ENCODE measurements at places on chromosomes 11 and 22.

GRCh38 chr11:80028998-80029397 is 588.2 kb upstream of the TENM4 start:
- DNase-seq, result no peak

GRCh38 chr11:116822575-116822974 is 529 bp downstream of the APOA4 start:
- DNase-seq, result no peak

DNA sequence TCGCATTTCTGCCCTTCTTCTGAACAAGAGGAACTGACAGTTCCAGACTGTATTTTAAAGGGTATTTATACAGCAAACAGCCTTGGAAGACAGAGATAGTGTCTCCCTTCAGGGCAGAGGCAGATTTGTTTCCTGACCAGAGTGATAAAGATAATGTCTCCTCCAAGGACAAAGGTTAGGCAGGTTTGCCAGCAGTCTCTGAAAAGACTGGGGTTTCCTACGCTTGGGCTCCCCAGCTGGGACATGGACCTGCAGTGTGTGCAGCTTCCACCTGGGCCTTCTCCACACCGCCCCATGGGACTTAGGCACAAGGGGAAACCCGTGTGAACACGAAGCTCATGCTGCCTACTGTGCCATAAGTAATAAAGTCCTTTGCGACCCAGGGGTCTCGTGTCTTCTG is 42.1 kb downstream of the RPL27A start:
- no peak for DNase-seq

- peak; percentile 49 for DNase-seq
Measured at GRCh38 chr11:47768101-47768612, 1.0 kb upstream of the FNBP4 start.

- DNase-seq, result no peak
Measured at GRCh38 chr22:18114495-18114894, 3.9 kb downstream of the TUBA8 start.

DNA sequence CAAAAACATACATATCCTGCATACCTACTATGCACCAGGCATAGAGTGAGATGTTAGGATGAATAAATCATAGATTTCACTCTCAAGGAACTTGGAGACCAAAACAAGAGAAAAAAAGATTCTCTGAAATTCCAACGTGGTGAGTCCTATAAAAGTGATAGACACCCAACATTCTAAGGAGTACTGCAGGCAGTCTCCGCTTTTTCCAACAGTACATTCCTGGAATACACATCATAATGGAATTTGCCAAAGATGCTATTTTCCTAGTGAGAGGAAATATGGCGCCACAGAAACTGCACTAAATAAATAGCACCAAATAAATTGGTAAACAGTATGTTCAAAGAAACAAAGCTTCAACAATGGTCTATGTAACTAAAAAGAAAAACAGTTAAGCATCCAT is 6.0 kb downstream of the TMEM123 start:
- no peak for DNase-seq

DNA sequence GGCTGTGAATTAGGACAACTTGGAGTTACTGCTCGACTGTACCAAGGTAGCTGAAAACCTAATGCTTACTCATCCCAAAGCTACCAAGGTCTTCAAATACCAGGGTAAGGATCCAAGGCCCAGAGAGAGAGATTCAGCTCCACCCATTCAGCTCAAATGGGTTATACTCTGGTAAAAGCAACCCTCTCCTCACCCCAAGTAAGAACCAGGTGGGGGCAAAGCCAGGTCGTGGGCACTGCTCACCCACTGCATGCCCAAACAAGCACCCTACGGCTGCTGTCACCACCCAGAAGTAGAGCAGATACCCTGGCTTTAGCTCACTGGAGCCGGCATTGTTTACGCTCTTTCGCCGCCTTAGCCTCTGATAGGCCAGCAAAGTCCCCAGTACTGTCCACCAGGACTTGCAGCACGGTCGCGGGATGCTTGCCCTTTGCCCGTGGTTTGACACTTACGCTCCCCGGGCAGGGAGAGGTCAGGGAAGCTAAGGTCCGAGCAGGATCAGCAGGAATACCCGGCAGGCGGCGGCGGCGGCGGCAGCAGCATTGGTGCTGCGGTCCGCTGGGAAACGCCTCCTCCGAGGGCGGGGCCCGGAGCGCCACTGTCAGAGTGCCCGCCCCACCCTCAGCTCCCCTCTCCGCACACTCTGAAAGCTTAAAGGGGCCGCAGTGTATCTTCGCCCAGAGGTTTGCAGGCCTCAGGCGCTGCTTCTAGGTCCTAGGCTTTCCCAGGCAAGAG is 19.6 kb downstream of the CKAP5 start:
- peak; percentile 83 for DNase-seq

- no peak for DNase-seq
Measured at GRCh38 chr11:77101043-77101537, 1.6 kb upstream of the OMP start.

DNA sequence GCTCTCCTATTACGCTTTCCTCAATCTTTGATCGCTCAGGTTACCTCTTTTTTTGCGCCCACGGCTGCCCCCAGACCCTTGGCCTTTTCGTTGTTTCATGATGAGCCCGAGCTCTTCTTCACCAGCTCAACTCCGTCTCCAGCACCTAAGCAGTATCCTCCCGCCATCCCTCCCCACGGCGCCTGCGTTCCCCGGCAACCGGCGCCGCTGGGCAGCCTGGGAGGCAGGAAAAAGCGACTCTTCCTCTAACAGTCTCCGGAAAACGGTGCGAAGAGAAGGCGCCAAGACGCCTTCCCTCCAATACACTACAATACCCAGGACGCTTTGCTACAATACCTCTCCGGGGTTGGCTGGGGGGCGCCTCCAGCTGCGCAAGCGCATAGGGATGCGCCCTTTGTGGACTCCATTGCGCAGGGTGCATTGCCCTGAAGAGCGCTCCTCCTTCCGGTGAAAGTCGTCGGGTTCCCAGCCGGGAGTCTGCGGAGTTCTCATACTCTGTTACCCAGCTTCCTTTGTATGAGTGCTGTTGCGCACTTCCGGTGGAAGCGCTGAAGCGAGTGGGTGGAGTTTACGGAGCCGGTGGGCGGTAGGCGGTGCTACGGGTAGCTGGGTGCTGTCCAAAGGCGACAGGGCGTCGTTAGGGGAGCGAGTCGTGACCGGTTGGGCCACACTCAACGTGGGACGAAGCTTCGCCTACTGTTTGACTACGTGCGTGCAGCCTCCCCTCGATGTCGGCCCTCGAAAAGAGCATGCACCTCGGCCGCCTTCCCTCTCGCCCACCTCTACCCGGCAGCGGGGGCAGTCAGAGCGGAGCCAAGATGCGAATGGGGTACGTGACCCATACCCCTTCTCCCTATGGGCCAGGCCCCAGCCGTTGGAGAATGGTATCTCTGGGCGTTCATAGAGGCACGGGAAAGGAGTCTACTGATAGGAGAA is at the start of the genes C2CD3 and PPME1:
C2CD3 (minus strand) TSS at position 309 of the 936 bp plus-strand sequence; CDS start at position 99, 210 bp downstream.
PPME1 (plus strand) TSS at position 596 of the 936 bp plus-strand sequence; CDS start at position 729, 133 bp downstream.
- peak; percentile 98 for DNase-seq

DNA sequence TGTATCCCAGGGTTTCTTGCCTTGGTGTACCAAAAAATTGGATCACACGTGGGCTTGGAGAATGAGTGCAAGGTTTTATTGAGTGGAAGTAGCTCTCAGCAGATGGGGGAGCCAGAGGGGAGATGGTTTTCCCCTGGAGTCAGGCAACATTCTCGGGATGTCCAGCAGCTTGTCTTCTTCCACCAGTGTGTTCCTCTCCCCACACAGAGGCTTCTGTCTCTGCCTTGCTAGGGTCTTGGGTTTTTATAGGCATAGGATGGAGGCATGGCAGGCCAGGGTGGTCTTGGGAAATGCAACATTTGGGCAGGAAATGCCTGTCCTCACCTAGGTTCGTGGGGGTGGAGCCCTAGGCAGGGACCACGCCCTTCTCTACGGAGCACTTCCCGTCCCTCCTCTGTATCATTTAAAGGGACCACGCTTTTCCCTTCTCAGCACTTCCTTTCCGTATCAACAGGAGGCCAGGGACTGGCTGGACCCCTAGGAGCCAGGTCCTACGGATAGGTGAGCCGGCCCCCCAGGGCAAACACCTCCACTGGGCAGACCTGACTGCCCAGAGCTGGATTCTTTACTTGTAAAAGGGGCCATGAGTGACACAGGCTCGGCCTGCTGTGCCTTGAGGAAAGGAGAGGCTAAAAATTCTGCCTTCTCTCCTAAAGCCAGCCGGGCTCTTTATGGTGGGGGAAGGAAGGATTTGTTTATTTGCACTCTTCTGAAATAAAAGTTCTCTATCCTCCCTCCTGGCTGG is 55.3 kb upstream of the CCDC188 start:
- DNase-seq, result peak; percentile 72

DNA sequence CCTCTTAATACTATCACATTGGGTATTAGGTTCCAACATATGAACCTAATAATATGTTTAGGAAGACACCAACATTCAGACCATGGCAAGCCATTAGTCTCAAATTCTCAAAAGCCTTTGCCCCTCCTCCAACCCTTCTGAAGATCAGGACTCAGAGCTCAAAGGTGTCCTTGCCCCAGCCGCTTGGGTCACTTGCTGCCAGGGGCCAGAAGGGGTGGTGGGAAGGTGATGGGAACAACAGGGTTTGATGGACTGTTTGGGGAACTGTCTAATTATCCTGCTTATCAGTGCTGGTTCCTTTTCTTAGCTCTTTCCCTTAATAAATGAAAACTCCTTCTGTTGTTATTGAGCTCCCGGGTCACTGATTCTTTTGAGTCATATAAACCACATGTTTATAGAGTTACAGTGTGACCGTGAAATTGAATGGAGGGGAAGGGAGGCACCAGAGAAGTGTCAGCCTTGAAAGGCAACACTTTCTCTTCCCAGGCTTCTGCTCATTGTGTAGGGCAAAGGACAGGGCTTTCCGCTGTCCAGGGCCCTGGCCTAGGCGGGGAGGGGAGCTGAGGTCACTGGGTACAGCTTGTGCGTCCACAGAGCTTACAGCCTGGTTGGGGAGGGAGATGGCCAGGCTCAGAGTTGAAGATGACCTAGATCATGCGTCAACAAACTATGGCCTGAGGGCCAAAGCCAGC is 105.1 kb downstream of the FBXO7 start:
- DNase-seq, result no peak

DNA sequence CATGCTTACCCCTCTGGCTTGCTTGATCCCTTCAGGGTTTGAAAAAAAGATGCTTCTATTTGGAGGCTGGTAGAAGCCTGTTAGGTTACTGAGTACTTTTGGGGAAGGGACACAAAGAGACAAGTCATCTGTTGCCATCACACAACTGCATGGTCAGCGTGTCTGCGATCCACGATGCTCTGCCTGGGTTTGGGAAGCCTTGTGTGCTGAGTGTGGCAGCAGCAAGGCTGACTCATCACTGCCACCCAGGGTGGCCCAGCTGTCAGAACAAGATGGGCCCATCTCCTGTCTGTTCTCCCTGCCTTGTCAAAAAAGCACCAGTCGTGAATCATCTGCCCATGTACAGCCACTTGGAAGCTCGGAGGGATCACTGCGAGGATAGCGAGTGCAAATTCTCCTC is 26.2 kb downstream of the UBASH3B start:
- DNase-seq, result no peak

DNA sequence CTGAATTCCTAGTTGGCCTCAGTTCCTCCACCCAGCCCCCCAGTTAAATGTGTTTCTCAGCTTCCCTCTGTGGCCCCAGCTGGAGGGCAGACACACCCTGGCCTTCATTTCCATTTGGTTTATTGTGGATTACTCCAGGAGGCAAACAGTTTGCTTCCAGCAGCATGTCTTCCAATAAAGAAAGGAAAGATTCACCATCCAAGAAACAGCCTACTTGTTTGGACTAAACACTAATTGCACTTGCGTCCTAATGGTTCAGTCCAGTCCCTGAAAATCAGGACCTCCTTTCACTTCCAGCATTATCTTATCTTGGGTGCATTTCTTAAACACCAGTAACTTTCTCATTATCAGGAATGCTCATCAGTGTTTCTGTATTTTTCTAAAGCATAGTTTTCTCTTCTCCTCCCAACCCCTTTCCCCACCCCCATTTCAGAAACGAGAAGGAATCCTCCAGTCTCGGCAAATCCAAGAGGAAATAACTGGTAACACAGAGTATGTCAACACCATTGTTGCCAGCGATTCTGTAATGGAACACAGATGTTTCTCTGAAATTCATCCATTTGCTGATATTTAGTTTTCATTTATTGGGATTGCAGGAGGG is 130.9 kb downstream of the PARVA start:
- DNase-seq, result no peak

GRCh38 chr22:45843031-45843430 is 133.9 kb downstream of the WNT7B start:
- DNase-seq, result no peak

- DNase-seq, result no peak
Measured at GRCh38 chr22:48238966-48239365, 1476.5 kb downstream of the TBC1D22A start.

DNA sequence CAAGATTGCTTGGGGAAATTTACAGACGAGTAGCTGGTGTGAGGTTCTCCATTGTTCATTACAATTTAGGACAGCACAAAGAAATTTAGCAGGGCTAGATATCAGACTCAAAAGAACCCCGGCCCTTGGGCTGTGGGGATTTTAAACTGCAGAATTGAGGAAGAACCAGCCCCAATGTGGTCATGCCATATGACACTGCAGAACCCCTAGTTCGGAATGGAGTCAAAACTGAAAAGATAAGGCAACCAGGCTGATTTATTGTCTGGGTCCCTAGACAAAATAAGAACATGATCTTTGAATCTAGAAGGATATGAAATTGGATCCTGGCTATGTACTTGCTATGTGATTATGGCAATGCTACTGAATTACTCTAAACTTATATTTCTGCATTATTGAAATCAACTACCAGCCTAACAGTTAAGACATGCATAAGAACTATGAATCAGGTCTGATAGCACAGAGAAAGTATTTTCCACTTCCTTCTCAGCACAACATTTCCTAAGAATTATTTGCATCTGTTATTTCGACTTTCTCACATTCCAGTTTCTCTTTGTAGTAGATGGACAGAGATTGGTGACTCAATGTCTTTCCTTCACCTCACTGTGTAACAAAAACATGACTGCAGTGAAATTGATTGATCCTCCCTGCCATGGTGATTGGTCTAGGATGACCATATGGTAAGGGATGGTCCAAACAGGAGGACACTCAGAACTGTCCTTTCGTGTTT is 13.2 kb downstream of the MMP3 start:
- DNase-seq, result no peak

GRCh38 chr11:332651-333480 is 12.2 kb upstream of the IFITM3 start:
- no peak for DNase-seq

- DNase-seq, result no peak
Measured at GRCh38 chr11:29306527-29306926, 710.3 kb downstream of the KCNA4 start.

DNA sequence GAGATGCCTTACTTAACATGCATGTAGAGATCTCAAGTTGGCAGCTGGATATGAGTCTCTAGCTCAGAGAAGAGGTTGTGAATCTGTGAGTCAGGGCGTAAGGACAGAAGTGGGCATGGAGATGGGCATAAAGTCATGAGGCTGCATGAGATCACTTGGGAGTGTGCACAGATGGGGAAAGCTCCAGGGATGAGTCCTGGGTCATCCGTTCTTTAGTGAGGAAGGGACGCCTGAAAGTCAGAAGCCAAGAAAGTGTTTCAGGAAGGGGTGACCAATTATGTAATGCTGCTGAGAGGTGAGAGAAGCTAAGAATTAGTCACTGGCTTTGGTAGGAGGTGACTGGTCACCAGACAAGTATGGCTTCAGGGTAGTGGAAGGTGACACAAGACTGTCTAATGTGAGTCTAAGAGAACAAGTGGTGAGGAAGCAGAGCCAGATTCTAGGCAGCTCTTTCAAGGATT is 6.7 kb downstream of the ACP2 start:
- no peak for DNase-seq

GRCh38 chr22:39908737-39909136 is 7.9 kb downstream of the GRAP2 start:
- DNase-seq, result peak; percentile 46

- no peak for DNase-seq
Measured at GRCh38 chr11:116958246-116958645, 120.8 kb upstream of the APOA1 start.

- no peak for DNase-seq
Measured at GRCh38 chr11:16942342-16942741, 71.9 kb downstream of the PLEKHA7 start.

Data from activated naive CD8-positive, alpha-beta T cell treated with anti-CD3 and anti-CD28 coated beads for 36 hours (primary cell).